ENCODE measurements at places on chromosomes 7 and 10.
A peak's percentile ranks its signal among the peaks of the same experiment; 100 is the strongest.

GRCh38 chr10:33120700-33121099 is 162.7 kb upstream of the ITGB1 start:
- DNase-seq, result no peak

DNA sequence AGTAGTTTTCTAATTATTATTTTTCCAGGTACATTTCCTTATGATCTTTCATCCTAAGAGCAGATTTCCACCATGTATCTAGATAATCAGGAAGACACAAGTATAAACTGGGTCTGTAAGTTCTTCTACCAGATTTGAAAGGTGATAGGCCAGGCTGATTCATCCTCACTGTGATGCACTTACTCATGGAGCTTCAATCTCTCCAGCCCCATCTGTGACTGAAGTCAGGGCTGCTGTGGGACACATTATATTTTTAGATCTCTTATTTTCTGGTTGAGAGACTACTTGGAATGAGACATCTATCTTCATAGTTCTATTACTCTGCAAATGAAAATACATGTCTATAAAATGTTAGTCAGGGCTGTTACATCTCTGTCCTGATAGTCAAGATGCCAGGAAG is 85.5 kb upstream of the SLC25A13 start:
- DNase-seq, result peak; percentile 18

GRCh38 chr10:130854151-130854550 is 457.4 kb downstream of the TCERG1L start:
- DNase-seq, result no peak

DNA sequence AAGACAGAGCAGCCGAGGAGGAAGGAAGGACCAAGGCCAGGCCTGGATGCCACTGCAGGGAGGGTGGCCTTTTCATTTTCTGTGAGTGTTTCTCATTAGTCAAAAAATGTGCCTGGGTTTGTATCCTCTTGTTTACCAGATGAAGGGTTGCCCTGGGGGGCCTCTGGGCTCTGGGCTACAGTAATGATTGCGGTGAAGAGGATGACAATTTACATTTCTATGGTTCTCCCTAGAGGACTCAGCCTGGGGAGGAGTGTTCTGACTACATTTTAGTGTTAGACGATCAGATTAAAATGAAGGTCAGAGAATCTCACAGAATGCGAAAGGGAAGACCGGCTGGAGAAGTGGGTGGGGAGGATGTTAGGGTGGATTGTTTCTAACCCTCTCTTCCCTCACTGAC is 108.0 kb upstream of the KMT2C start:
- no peak for DNase-seq

GRCh38 chr7:106287786-106288185 is 3.0 kb upstream of the NAMPT start:
- no peak for DNase-seq

- DNase-seq, result no peak
These were observed 12.2 kb upstream of the SVIL start for GRCh38 chr10:29646960-29647461.

- DNase-seq, result no peak
These were observed 490.2 kb upstream of the IGFBP3 start for GRCh38 chr7:46411236-46411635.

GRCh38 chr7:84199216-84199615 is 4.6 kb upstream of the SEMA3A start:
- DNase-seq, result no peak

GRCh38 chr7:5694912-5695726 is 86.3 kb downstream of the RNF216 start:
- peak; percentile 38 for DNase-seq

DNA sequence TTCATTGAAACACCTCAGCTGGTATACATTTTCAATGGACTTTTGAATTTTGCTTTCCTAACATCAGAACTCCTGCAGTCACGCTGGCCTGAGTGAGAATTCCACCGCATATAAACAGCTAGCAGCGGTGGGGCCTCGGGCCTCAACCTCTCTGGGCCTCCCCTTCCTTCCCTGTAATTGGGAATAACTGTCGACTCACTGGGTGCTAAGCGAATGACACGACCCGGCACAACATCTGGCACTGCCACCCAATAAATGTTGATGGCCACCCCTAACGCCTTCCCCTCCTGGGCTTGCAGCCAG is 670 bp downstream of the RCC1L start:
- DNase-seq, result no peak

GRCh38 chr7:99272476-99273045 is at the start of gene MYH16:
MYH16 (plus strand) TSS chr7:99272839.
- peak; percentile 52 for DNase-seq

- no peak for DNase-seq
These were observed 96.6 kb upstream of the KLF6 start for GRCh38 chr10:3881622-3882021.

- no peak for DNase-seq
These were observed 2.0 kb upstream of the PANK1 start for GRCh38 chr10:89646889-89647657.

DNA sequence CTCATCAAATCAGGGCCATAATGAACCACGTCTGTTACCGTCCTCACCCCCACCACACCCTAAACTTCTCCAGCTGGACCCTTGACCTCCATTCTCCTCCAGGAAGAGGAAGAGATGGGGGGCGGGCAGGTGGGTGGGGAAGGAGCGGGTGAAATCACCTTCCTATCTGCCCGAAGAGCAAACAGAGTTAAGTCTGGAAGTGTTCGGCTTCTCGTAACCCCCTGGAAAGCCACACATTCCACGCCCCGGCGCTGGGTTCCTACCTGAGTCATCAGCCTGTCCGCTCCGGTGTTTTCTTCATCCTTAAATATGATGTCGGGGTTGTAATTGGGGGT is 736 bp downstream of the SHH start:
- DNase-seq, result peak; percentile 35

GRCh38 chr10:124333931-124334330 is 84.8 kb downstream of the OAT start:
- DNase-seq, result no peak

DNA sequence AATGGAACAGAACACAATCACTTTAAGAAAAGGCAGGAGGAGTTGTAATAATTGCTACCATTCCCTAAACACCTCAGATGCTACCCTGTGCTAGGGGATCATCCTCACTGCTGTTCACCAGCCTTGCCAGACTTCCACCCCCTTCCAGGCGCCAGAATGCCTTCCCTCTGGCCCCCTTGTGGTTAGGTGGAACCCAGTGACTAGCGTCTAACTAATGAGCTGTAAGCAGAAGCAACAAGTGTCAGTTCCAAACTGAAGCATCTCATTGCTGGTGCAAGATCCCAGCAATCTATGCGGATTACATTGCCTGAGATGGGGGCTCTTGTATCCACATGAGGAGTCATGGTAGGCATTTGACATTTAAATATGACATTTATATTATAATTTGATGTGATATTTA is 86.6 kb downstream of the FRMD4A start:
- no peak for DNase-seq

DNA sequence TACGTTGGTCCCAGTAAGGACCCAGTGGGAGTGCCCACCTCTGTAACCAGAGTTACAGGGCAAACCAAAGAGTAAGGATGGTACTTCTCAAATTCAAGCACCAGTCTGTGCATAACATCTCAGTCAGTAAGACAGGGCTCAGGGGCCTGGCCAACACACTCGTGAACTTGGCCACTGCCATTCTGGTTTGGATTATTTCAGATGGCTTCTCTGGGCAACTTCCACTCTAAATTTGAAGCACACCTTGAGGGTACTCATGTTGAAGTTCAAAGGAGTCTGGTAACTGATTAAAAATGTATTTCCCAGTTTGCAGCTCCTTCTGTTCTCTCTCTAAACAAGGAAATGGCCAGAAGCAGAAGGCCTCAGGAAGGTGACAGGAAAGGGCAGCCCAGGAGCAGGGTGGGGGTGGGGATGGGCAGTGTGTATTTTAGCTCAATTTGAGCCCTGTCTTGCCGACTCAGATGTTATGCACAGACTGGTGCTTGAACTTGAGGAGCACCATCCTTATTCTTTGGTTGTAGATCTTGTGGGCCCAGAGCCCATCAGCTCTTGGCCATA is 107.3 kb upstream of the GLI3 start:
- no peak for DNase-seq

GRCh38 chr10:78769526-78769925 is 299.2 kb upstream of the ZMIZ1 start:
- DNase-seq, result no peak

DNA sequence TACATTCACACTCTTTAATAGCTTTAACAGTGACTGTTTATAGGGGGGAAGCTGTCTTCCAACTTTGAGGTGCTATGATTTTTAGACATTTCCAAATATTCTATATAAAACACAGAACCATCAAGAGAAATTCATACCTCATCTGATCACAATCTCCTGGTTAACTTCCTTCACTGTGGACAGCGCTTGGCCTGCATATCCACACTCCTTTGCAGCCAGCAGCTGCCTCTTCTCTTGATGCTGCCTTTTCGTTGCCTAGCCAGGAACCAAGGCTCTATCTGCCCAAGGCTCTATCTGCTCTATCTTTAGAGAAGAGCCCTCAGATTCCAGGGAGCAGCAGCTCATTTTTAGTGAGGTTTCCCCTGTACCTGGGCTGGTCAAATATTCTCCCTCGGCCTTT is 252.0 kb downstream of the PTEN start:
- no peak for DNase-seq

DNA sequence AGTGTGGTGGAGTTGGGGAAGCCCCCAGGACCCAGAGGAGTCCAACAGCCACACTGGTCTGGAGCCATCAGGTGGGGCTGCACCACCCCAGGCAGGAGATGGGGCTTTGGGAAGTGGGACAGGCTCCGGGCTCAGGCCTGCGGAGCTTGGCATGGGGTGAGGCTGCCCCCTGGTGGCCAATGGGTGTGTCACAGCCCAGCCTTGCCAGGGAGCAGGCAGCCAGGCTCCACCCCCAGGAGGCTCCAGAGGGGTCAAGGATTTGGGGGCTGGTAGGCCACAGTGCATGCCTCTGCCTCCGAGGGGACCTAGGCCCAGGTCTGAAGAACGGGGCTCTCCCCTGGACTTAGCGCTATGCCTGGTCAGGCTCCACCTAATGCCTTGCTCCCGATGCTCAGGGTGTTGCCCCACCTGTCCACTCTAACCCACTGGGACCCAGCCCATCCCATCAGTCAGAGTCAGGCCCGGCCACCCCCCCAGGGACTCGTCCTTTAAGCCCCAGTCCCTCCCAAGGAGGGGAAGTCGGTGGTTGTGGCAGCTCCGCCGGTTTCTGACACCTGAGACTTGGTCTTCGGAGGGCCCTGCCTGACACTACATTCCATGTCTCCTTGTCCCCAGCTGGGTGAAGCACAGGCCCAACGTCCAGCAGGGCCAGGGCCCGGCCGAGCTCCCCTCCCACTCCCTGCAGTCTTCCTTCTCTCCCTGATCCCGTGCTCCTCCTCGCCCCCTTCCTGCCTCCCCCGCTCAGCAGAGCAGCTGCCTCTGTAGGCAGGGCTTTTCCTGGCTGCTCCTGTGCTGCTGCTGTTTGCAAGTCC is 11.3 kb upstream of the SAMD8 start:
- DNase-seq, result peak; percentile 43

- DNase-seq, result no peak
These were observed 27.5 kb upstream of the AMZ1 start for GRCh38 chr7:2660359-2661095.

- DNase-seq, result no peak
These were observed 732.1 kb upstream of the AUTS2 start for GRCh38 chr7:68866200-68866570.

DNA sequence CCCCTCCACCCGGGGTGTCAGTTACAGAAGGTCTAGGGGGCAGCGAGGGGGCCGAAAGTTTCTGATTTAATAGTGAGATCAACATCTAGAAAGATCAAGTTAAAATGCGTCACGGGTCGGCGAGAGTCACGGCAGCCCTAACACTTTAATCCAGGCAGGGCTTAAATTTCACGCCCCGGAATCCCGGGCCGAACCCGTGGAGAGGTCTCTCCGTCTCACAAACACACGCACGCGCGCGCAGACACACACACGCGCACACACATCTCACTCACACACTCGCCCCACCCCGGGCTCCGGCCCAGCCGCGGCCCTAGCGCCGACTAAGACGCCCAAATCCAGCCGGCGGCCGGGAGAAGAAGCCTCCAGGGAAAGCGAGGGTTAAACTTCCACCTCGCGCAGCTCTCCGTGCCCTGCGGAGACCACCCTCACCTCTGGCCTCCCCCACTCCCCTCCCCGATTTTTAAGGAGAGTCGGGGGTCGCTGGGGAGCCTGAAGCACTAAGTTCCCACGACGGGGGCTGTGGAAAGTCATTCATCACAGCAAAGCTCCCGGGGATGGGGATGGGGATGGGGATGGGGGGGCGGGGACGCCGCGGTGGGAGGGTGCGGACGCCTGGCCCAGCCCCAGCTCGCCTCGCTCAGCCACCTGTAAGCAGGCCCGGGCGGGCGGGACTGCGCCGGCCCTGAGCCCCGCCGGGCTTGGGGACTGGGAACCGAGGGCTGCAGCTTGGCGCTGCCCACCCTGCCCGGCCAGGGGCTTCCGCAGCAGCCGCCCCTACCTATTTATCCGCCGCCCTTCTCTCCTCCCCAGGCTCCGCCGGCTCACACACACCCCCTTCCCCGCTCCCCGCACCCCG is 1.6 kb downstream of the PDGFA start:
- peak; percentile 68 for DNase-seq

GRCh38 chr7:3847336-3847735 is 546.3 kb downstream of the SDK1 start:
- no peak for DNase-seq

- no peak for DNase-seq
These were observed 125.7 kb downstream of the PRPF18 start for GRCh38 chr10:13712476-13712836.

GRCh38 chr7:55019191-55019690 is 424 bp downstream of the EGFR start:
- DNase-seq, result no peak

- DNase-seq, result no peak
These were observed 38.1 kb upstream of the XPNPEP1 start for GRCh38 chr10:109961174-109962001.

GRCh38 chr7:80210400-80210799 is 75.8 kb downstream of the GNAI1 start:
- no peak for DNase-seq

- peak; percentile 55 for DNase-seq
These were observed 52.2 kb downstream of the IFIT5 start for GRCh38 chr10:89466599-89467035.

GRCh38 chr10:4882704-4883078 is 56.7 kb downstream of the AKR1E2 start:
- DNase-seq, result no peak

- DNase-seq, result no peak
These were observed 255.8 kb upstream of the PHYHIPL start for GRCh38 chr10:58920655-58921003.

- DNase-seq, result peak; percentile 84
These were observed 367.7 kb upstream of the SEMA3D start for GRCh38 chr7:85554236-85555178.

GRCh38 chr7:20146451-20146850 is 70.7 kb downstream of the MACC1 start:
- DNase-seq, result no peak

DNA sequence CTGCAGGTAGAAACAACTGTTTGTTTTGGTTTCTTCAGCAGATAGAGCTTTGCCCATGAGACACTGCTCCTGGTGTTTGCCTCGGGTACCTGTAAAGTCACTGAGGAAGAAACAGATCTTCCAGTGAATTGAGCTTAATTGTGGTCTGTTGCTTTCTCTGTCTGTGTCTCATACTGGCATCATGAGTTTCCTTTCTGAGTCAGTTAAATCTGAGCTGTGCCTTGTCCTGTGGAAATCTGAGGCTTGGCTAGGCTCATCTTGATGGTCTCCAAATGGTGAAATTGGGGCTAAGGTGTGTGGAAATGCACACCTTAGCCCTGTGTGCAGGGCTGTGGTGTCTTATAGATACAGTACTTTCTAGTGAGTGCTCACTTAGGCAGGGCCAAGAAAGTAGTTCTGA is 67.4 kb downstream of the GBF1 start:
- peak; percentile 36 for DNase-seq

Data from Caki2 (cell line).